ENCODE measurements at places on chromosomes 7 and 10.

DNA sequence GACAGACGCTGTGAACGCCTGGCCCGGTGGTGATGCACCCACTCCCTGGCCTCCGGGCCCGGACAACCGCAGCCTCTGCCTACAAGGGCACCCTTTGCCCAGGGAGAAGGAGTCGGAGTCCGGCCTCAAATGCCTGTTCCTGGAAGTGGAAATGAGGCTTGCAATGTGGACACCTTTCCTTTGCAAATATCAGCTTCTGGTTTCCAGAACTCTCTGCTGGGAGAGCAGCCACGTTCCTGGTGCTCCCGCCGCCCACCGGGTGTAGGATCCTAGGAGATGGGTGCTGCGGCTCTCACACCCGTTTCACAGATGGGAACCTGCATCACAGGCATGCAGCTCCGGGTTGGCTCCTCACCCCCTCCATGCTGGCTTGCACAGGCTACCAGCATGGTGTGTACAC lies 2.9 kb downstream of the FOXL3 start:
- DNase-seq = no peak

DNA sequence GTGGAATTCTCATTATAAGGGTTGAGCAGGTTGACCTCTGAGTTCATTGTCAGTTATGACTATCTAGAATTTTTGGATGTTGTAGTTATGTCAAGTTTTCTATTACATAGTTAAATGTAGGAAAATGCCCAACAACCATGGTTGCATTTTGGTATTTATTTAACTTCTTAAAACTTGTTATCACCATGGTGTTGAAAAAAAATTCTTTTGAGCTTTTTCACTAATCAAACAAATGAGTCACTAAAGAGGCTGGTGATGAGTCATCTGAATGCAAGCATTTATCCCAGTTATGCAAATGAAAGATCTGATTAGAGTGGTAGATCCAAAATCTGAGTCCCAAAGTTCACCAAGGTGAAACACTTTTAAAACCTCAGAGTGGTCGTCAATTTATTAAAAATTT lies 624.7 kb upstream of the IGFBP3 start:
- no peak for DNase-seq

DNA sequence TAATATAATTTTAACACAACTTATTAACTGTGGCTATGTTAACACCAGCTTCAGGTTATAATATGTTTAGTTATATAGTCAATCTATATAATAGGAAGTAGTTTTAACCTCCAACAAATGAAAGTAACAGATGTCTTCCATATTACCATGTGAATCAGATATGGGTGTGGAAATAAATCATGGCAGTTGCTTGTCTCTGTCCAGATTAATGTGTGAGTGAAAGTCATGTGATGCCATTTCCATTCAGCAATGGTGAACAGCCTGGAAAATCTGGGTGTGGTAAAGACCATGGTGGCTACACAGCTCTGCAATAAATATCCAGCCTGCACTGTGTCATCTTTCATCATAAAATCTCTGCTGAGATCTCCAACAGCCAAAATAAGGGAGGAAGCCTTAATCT lies 27.8 kb downstream of the HEPACAM2 start:
- no peak for DNase-seq

DNA sequence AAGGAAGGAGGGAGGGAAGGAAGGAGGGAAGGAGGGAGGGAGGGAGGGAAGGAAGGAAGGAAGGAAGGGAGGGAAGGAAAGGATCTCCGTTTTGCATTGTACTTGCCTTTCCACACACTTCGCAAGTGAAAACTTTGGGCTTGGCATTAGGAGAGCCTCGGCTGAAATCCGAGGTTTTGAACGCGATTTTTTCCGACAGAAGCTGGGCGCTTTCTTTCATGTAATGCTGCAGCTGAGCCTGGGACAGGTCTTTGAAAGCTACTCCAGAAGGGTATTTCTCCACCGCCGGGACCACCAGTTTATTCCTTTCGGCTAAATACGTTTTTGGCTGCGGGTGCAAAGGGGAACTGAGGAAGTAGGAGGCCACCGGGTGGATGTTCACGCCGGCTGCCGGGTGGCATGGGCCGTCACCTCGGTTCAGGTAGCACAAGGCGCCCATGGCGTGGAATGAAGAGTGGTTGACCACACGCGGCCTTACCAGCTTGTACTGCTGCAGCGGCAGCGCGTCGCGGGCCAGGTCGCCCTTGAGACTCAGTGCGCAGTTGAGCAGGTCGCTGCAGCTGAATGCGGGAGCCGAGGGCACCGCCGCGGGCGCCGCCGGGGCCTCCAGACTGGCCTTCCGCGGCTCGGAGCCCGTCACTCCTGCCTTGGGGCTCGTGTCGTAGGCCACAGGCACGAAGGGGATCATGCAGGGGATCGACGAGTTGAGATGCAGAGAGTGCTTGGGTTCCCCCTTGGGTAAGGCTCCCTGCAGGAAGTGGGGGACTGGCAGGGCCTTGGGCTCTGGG lies 825 bp downstream of the FEZF1 start:
- peak; percentile 77 for DNase-seq

GRCh38 chr10:75736889-75737579 lies 305.6 kb downstream of the LRMDA start:
- DNase-seq = no peak

- peak; percentile 42 for DNase-seq
These were observed 24.1 kb downstream of the PDLIM1 start for GRCh38 chr10:95266674-95267095.

DNA sequence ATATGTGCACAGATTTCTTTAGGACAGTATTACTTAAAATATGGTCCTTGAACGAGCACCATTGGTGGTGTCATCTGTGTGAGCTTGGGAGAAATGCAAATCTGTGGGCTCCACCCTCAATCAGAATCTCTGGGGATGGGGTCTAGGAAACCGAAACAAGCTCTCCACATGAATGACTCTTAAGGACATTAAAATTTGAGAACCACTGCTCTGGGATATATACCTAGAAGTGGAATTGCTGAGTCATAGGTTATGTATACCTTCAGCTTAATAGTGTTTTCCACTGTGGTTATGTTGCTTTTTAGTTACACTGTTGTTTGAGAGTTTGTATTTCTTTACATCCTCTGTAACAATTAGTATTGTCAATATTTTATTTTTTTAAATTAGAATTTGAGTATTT lies 24.0 kb downstream of the ZNRF2 start:
- DNase-seq = no peak

DNA sequence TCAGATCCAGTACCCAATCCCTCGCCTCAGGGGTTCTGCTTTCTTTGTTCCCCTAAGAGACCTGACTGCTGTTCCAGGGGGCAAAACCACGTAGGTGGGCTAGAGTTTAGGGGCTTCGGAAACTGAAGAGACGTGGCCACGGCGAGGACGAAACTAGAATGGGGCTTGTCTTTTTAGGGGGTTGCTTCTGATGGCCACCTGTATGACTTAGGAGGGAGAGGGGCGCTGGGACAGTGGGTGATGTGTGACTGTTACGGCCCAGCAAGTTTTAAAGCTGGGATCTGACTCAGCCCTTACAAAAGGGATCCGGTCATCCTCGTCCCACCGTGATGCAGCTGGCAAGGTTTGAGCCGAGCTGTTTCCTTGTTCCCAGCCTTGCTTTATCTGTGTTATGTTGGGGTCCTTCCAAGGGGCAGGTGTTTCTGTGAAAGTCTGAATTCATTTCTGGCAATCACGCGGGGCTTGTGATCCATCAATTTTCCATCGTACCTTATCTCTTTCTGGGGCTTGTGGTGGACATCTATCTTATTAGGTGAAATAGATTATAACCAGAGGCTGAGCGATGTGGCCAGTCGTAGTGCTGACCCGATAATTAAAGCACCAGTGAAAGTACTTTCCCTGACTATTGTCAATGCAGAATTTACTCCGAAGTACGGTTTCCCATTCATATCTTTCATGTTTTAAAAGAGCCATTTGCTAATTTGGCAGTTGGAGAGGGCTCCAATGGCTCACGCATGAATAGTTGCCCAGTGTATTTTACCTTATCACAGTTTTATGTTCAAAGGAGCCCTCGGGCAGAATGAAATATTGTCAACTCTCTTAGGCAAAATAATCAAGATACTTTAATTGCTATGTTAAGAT lies 830 bp downstream of the MET start:
- DNase-seq = peak; percentile 64

All from eye (tissue), 1 donor.